ENCODE measurements at places on chromosomes 12 and 14. TPM values are rescaled to one million over a fixed set of nuclear protein-coding genes. Genes with fewer than 3 reads are reported as not detected.

GRCh38 chr12:19045426-19045825 is 84.1 kb upstream of the PLEKHA5 start:
- no peak for DNase-seq

- no peak for DNase-seq
These were observed 39.8 kb downstream of the TMTC3 start for GRCh38 chr12:88181881-88182280.

- DNase-seq = no peak
These were observed 1439.1 kb upstream of the FLRT2 start for GRCh38 chr14:84090837-84091236.

- DNase-seq = peak; percentile 27
These were observed 100.7 kb downstream of the CNTN1 start for GRCh38 chr12:40792792-40793386.

GRCh38 chr14:38502239-38502638 is 246.3 kb upstream of the CLEC14A start:
- DNase-seq = no peak

GRCh38 chr12:28318273-28318672 is 128.0 kb downstream of the CCDC91 start:
- DNase-seq = no peak

DNA sequence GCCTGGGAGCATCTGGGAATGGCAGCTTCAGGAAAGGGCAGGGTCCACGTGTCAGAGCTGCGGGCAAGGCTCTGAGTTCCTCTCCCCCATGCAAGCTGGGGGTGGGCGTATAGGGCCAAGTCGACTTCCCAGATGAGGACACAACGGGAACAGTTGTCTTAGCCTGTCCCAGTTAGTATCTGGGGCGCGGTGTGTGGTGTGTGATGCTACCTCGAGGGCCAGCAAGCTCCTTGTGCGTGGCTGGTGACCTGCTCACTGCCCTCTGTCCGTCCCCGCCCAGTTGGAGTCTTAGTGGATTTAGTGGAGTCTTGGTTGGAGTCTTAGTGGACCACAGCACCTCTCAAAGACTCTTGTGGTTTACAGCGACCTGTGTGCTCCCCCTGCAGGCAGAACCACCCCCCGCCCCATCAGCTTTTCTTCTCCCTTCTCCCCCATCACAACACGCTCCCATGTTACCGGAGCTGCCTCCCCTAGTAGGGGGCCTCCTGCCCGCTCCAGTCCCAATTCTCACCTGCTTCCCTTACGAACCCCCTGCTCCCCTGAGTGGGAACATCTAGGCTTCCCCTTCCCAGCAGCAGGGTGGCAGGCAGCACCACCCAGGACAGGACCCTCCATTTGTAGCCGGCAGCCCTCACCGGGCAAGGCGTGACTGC is 8.7 kb downstream of the ASPG start:
- DNase-seq = peak; percentile 36

GRCh38 chr14:101716956-101717662 is 44.4 kb upstream of the PPP2R5C start:
- no peak for DNase-seq

DNA sequence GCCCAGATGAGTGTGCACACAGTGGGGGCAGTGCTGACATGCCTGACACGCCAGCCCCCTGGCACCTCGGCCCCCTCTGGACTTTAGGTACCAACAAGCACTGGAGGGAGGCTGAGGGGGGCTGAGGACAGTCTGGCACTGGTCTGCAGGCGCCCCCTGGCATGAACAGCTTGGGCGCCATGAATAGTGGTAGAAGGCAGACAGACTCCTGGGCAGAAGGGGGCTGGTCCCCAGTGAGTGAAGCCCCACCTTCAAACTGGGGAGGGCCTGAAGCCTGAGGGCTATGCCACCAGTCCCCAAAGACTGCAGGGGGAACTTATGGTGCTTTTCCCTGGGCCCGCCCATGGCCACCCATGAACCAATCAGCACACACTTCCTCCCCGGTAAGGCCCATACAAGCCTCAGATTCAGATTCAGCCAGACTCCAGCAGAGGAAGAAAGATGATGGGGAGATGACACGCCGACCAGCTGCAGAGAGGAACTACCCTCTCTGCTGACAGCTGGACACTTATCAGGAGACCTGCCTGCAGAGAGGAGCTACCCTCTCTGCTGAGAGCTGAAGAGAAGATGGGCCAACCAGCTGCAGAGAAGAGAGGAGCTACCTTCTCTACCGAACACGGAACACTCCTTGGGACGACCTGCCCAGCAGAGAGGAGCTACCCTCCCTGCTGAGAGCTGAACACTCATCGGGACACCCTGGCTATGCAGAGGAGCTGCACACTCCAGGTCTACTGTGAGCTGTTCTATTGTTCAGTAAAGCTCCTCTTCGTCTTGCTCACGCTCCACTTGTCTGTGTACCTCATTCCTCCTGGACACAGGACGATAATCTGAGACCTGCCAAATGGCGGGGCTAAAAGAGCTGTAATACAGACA is 324.5 kb downstream of the PCNX1 start:
- peak; percentile 18 for DNase-seq

- no peak for DNase-seq
These were observed 34.2 kb upstream of the KTN1 start for GRCh38 chr14:55545779-55546178.

GRCh38 chr14:24308342-24309124 is 756 bp upstream of the CIDEB start:
- DNase-seq = no peak

- DNase-seq = no peak
These were observed 168.8 kb downstream of the KIF26A start for GRCh38 chr14:104307246-104307626.

Gene KRT75
- not detected for total RNA-seq

Gene ENTPD5
- 5.5 TPM for total RNA-seq

Gene GUCY2C
- total RNA-seq = 3.1 TPM

Gene PMCH
- not detected for total RNA-seq

Gene OAS2
- not detected for total RNA-seq

Gene CELA1
- not detected for total RNA-seq

Gene EPYC
- not detected for total RNA-seq

Gene KRT86
- not detected for total RNA-seq
